Prostate gland (tissue), 2 donors: ENCODE measurements at places on chromosomes 16 and 17. TPM values are rescaled to one million over a fixed set of nuclear protein-coding genes. Genes with fewer than 3 reads are reported as not detected.

MT4 gene
- not detected for total RNA-seq

FOXJ1 gene
- total RNA-seq, result 11.2 TPM

- no peak for DNase-seq
Observed at GRCh38 chr17:82736511-82737185, 1.2 kb downstream of the FN3K start.

DNA sequence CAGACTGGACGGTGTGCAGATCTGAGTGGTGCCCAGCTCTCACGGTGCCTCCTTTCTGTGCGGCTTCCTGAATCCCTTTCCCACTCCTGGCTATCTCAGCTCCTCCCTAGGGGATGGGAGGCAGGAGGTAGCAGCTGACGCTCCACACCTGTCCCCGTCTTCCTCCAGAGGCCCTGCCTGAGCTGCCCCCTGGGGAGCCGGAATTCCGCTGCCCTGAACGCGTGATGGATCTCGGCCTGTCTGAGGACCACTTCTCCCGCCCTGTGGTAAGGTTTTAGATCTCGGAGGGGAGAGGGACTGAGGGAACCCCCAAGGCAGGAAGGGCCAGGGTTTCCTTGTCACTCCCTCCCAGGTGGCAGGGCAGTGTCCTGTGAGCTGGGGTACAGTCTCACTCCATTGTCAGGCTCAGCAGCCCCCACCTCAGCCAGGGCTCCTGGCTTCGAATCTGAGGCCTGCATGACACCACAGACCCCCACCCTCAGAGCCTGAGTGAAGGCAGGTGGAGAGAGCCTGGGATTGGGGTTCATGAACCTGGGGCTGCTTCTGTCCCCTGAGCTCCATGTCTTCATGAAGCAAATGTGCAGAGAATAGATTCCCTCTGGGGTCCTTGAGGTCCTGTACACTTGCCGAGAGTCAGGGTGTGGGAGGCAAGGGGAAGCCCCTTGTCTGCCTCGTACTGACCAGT is 6.6 kb downstream of the DEF8 start:
- no peak for DNase-seq

DNA sequence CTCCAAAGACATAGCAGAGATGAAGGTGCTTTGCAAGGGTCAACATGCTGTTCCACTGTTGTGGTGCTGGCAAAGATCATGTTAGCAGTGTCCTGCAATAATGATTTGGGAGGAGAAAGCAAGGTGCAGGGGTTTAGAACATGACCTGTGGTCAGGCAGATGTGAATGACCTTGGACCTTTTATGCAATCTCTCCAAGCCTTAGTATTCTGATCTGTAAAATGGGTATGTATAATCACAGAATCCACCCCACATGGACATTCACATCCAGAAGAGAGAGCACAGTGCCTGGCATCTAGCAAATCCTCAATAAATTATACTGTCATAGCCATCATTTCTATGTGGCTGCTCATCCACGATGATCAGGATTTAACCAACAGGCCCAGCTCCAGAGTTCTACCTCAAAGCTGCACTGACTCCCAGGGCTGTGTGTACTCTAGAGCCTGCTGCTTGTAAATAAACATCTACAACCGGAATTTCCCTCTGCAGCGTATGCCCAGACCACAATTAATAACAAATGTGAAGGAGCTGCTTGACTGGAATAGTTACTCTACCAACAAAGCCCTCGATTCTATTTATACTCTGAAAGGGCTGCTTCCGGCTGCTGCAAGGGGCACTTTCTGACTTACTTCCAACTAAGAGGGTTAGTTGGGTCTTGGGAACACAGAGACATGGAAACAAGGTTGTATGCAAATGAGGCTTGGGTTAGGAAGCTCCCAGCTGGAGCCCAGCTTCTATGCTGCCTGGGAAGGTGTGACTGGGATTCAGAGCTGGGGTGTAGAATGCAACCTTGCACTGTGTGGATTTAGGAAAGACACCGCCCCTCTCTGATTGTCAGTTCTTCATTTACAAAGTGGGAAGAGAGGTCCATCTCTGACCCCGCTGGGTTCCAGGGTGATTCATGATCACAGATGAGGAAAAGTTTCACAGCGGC is 265.2 kb downstream of the XYLT1 start:
- DNase-seq, result peak; percentile 76

DNA sequence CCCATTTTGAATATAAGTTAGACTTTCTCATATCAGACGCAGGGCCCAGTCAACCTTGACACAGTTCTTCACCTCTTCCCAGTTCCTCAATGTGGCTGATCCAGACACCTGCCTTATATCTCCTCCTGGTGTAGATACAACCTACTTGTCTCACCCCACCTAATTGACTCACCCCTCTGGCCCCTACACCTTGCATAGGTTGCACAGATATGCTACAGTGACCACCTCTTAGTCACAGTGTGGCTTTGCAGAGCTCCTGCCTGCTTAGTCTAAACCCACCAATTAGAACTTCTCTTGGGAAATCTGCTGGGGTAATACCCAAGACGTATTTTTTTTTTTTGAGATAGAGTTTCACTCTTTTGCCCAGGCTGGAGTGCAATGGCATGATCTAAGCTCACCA is 16.8 kb downstream of the CHP2 start:
- DNase-seq, result no peak

KRTAP9-4 gene
- not detected for total RNA-seq

GRCh38 chr17:44197980-44198720 is 1.5 kb downstream of the ATXN7L3 start:
- peak; percentile 42 for DNase-seq
